H4 (cell line): ENCODE measurements at places on chromosomes 5 and 9. TPM values are rescaled to one million over a fixed set of nuclear protein-coding genes. Genes with fewer than 3 reads are reported as not detected.

GRCh38 chr5:133778636-133779035 lies 166.3 kb upstream of the FSTL4 start:
- DNase-seq: no peak

DNA sequence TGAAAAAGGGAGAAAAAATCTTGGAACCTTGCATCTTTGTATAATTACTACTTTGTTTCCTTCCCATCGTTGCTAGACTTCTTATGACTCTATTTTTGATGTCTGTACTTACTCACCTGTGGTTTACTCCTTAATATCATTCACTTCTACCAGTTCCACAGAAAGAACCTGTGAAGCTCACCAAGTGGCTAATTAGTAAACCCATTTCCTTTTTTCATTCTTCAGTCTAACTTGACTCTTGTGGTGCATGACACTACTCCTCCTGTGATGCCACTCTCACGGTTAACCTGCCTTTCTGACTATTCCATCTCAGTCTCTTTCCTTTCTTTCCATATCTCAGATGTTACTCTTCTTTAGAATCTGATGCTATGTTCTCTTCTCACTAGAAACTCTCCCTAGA lies 14.6 kb downstream of the RECK start:
- DNase-seq: no peak

GRCh38 chr5:120628156-120628555 lies 164.1 kb downstream of the PRR16 start:
- no peak for DNase-seq

GRCh38 chr5:82390088-82390487 lies 111.9 kb upstream of the RPS23 start:
- DNase-seq: no peak

- DNase-seq: no peak
These were observed 102.2 kb downstream of the MEF2C start for GRCh38 chr5:88780736-88781135.

GRCh38 chr5:39587675-39588074 lies 162.9 kb upstream of the DAB2 start:
- DNase-seq: no peak

GHR gene
- 1.3 and 3.3 TPM in 2 replicates for total RNA-seq

ENDOG gene
- total RNA-seq: 13.5 and 17.4 TPM in 2 replicates

C9orf153 gene
- not detected in 2 replicates for total RNA-seq

PCDHGA8 gene
- 0.39 and 0.74 TPM in 2 replicates for total RNA-seq
